Activated effector memory CD4-positive, alpha-beta T cell treated with anti-CD3 and anti-CD28 coated beads, Interleukin-2, amount 50 U/mL, for 16 hours (primary cell): ENCODE measurements at places on chromosomes 3 and 15.

DNA sequence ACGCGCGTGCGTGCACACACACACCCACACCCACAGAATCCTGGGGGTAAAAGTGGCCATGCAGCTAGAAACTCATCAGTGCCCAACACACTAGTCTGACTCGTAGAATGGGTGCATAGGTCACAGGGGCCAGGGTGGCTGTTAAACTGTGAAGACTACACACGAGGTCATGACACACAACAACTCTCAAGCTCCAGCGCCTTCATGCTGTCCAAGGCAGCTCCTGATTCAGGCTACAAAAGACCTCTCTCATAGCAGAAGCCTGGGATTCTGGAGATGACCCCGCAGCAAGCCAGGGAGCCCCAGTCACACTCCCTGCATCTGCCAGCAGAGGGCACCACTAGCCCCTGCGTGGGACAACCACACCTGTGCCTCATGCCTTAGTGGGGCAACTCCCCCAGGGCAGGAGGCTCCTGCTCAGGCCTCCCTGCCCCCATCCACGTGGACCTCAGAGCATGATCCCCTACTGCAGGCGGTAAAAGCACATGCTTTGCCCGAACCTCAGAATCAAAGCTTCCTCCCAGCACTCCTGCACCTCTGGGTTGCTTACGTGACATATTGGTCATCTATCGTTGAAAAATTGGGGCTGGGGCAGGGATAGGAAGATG, 93.1 kb downstream of the LRIG1 start:
- peak; percentile 91 for DNase-seq

- no peak for DNase-seq
These were observed 92.4 kb downstream of the MEGF11 start for GRCh38 chr15:66161108-66161507.

GRCh38 chr3:126866175-126866759, 116.6 kb upstream of the PLXNA1 start:
- DNase-seq = no peak

DNA sequence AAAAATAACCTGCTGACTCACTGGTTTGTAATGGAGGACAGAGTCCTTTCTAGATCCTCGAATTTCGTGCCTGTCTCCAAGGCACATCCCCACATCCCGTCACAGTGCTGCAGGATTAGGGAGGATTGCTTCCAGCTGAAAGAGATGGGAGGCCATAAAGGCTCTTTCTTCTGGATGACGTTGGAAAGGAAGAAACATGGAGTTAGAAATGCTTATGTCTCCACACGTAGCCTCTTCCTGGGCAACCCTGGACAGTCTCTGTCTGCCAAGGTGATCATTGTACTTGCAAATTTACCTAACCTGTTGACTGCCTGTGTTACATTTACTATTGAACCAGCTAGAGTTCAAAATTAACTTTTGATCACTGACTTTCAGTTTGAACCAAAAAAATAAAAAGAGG, 27.6 kb upstream of the VILL start:
- DNase-seq = no peak

- no peak for DNase-seq
These were observed 3.2 kb upstream of the SIAH2 start for GRCh38 chr3:150765949-150766720.

- DNase-seq = no peak
These were observed 132.7 kb downstream of the CD47 start for GRCh38 chr3:107958146-107958545.

DNA sequence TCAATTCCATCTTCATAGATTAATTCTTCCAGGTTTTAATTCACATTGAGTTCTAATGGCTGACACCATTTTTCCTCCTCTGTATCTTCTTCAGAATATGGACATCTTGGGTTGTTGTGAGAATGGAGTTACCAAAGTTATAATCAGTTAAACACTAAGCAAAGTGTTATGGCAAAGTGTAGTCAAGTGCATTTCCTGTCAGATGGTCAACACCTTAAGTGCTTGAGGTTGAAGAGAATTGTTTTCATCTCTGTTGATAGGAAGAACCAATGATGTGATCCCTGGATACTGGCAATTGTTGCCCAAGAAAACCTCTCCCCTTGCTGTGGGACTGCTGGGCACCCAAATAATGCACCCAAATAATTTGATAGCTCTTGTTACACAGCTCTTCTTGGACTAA, 102.6 kb upstream of the SATB1 start:
- no peak for DNase-seq

DNA sequence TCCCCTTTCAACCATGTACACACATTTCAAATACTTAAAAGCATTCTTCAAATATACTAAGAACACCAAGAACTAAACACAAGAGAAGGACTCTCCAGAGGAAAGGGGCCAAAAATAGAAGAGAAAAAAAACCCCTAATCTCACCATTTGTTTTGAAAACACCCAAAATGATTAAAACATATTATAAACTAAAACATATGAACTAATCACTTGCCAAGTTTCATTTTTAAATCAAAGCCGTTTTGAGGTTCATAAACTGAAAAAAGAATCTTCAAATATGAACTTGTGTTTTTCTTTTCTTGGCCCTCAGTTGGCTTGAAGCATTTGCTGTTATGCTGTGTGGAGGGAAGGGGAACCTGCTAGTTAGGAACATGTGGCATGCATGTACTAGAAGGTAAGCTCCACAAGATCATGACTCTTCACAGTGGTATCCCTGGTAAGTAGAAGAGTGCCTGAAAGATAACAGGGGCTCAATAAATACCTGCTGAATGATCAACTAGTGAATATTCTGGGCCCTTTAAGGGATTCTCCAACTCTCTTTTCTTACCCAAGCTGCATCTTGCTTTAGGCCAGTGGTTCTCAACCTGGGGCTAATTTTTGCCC, 224.5 kb downstream of the TIGIT start:
- DNase-seq = no peak

- no peak for DNase-seq
These were observed 9.8 kb upstream of the WWTR1 start for GRCh38 chr3:149667576-149667975.

DNA sequence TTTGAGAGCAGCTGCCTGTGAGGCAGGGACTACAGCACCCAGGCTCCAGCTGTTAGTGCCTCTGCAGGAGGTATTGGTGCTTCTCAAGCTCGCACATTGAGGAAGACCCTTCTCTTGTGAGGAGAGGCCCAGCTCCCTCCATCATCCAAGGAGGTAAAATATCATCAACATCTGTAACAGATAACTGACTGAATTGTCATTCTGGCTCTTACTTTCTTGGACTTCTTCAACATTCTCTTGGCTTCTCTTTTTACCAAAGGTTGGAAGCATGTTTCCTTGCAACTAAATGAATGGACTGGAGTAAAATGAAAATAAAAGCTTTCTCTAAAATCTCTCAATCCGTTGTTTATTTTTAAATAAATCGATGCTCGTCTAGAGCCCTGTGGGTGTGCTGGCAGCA, 53.1 kb upstream of the PXYLP1 start:
- no peak for DNase-seq

DNA sequence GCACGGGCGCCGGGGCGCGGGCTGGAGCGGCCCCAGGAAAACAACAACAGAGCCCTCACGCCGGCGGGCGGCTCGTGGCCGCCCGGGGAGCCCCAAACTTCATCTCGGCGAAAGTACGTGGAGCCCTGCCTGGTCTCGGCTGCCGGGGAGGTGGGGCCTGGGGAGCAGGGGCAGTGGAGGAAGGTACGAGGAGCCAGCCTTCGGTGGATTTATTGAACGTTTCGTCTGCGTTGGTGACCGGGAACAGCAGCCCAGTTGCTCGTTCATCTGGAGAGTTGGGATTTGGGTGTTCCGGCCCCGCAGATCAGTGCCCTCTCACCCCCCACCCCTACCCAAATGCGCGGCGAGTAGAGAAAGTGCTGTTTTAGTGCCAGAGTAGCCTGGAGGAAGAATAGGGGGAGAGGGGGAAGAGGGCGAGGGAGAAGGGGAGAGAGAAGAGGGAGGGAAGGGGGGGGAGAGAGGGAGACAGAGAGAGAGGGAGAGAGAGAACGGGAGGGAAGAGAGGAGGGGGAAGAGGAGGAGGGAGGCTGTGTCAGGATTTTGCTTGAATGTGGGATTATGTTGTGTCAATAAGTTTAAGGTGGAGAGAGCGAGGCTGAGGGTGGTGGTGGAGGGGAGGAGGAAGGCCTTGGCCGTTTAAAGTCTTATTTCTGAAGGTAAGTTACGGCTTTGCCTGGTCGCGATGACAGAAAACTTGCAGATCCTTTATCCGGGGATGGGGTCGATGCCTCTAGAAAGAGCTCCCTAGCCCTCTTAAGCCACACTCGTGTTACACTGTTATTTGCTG, 970 bp downstream of the BBX start:
- DNase-seq = peak; percentile 83

DNA sequence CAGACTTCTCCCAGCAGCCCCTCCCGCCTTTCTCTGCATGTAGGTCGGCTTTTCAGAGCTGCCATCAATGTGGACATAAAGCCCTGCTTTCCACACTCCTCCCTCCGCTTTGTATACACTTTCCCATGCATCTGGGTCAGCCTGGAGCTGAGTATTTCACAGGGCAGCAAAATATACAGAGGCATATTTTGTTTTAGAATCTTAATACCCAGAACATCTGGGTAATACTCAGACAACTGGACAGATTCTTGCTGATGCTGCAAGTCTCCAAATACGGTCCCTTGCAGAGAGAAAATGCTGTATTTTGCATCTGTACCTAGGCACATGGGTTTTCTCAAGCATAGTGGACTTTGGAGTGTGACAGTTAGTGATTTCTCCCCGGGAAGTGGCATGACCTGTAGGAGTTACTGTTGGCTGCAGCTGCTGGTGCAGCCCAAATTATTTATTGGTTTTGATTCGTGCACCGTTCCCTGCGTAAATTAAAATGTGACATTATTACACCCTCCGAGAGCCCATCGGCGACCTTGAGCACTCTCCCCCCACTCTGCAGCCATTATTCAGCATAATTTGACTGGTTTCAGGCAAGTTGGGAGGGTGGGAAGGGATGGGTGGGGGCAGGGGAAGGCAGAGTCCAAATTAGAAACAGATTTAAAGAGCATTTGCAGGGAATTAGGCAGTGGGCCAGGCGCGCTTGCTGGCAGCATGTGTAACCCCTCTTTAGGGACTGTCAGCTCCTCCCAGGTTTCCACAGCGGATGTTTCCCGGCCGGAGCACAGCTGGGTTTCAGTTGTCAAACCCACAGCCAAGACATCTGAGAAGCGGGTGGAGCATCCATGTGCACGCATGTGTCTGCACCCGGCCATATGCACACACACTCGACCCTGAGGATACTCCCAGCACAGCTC, 100.8 kb downstream of the CPN2 start:
- DNase-seq = no peak

- DNase-seq = peak; percentile 81
These were observed 122.6 kb downstream of the LRIG1 start for GRCh38 chr3:66378256-66378655.

GRCh38 chr3:15404767-15405166, 22.6 kb downstream of the METTL6 start:
- no peak for DNase-seq

DNA sequence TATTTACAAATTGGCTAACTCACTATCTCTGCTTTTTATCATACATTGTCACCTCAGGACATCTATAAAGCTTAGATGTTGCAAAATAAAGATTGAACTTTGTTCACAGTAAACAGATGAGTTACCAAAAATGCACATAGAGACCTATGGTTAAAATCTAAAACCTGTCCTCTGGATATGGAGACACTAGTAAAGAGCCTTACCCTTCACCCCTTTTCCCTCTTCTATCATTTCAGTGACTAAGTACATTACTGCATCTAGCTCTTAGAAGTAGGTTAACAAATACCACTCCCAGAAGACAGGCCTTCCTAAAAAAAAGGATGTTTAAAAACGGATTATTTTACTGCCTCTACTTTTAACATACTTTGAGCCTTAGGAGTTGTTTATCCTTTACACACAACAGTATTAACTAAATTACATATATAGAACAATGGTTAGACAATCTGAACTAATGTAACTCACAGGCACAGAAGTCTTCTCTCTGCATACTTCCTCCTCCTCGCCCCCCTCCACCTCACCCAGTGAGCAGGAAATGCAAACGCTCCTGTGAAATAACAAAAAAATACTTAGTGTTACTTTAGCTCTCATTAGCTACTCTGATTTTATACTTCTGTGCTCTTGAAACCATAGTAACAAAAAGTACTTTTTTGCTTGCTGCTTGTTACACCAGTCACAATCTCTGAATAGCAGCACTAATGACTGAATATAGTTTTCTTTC, 23.3 kb downstream of the IREB2 start:
- DNase-seq = no peak

DNA sequence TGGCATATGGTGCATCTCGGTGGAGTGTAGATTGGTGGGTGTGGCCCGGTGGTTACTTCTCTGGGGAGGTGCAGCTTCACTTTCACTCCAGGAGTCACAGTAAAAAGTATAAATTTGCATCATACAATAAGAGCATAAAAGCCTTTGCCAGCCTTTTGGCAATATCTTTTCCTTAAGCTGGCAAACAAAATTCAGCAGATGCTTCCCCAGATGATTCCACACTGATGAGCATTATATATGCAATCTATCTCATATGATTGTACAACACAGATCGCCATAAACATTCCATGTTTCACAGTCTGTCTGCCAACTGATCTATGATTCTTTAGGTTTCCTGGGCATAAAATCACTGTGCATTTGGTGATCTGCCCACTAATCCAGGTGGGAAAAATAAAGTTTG, 120.2 kb upstream of the ALCAM start:
- DNase-seq = no peak

GRCh38 chr3:21464746-21465145, 286.3 kb downstream of the ZNF385D start:
- DNase-seq = no peak

DNA sequence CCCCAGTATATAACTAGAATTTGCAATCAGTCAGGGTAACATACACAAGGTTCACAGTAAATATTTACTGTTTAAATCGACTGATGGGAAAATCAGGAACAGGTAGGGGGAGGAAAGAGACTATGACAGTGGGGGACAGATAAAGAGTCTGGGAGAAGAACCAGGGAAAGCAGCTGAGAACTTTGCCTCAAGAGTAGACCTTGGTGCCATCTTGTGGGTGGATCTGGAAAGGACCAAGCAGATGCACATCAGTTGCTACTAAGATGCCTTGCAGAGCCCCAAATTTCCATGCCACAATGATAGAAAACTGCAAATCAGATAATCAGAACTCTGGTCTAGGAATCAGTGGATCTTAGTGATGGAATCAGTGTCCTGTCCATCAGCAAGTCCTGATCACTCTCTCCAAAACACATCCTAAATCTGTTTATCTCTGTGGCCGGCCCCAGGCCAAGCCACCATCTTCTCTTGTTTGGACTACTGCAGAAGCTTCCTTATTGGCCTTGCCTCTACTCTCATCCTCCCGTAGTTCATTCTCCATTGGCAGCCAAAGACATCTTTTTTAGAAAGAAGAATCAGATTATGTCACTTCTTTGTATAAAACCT, 62.7 kb downstream of the PDE8A start:
- DNase-seq = peak; percentile 71

GRCh38 chr3:8650583-8651416, 6.2 kb upstream of the SSUH2 start:
- DNase-seq = no peak

DNA sequence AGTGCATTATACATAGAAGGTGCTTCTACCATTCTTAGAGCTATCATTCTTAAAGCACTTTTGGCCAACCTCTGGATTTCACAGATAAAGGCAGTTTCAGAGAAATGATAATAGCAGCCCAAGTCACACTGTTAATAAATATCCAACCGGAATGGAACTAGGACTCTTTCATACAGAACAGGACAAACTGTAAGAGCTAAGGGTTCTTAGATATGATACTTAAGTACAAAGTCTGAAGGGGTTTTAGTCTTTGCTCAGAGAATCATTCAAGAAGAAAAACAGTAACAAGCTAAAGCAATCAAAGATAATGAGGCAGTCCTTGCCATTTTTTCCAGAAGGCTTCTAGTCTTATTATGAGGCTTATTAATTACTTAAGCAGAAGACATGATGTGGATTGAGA, 239.0 kb downstream of the ERC2 start:
- DNase-seq = no peak

- peak; percentile 99 for DNase-seq
These were observed at the start of gene KBTBD8 for GRCh38 chr3:66998113-66998903. Gene KBTBD8, plus strand, starts transcription at chr3:66998307. Its CDS starts 49 bp downstream, at chr3:66998356.
